ENCODE measurements at places on chromosomes 2 and 18. TPM values are rescaled to one million over a fixed set of nuclear protein-coding genes. Genes with fewer than 3 reads are reported as not detected.

The RFX8 gene
- total RNA-seq = not detected

The SLC30A3 gene
- total RNA-seq = not detected

The DOK6 gene
- total RNA-seq = 2.3 TPM

The IFIH1 gene
- total RNA-seq = 16.1 TPM

The OR6B2 gene
- not detected for total RNA-seq

The HOXD13 gene
- total RNA-seq = not detected

The PTPRN gene
- total RNA-seq = 0.52 TPM

The TIA1 gene
- 154 TPM for total RNA-seq

The TNS1 gene
- total RNA-seq = 36.1 TPM

The CIB4 gene
- total RNA-seq = not detected

The TYW5 gene
- total RNA-seq = 8.7 TPM

The LRP2 gene
- 0.20 TPM for total RNA-seq

The RNASEH1 gene
- total RNA-seq = 27.1 TPM

The CEP192 gene
- total RNA-seq = 35.1 TPM

The REG1B gene
- total RNA-seq = not detected

The CNOT9 gene
- 29.4 TPM for total RNA-seq

The RGPD3 gene
- 1.0 TPM for total RNA-seq

The RPRM gene
- 0.30 TPM for total RNA-seq

The TTR gene
- not detected for total RNA-seq

The GPR45 gene
- not detected for total RNA-seq

The DSG1 gene
- not detected for total RNA-seq

The RAB6D gene
- total RNA-seq = 0.10 TPM

The TLX2 gene
- total RNA-seq = not detected

The KCMF1 gene
- 95.9 TPM for total RNA-seq

The SH3RF3 gene
- total RNA-seq = under 0.01 TPM

The RNU2-63P gene
- not detected for total RNA-seq

The DSG4 gene
- not detected for total RNA-seq

The LAMA1 gene
- total RNA-seq = 4.3 TPM

The SUCLG1 gene
- 70.1 TPM for total RNA-seq

The SPATA3 gene
- not detected for total RNA-seq

The HNMT gene
- 47.9 TPM for total RNA-seq

The PRKAG3 gene
- not detected for total RNA-seq

The UNC80 gene
- total RNA-seq = not detected

The CPLX4 gene
- total RNA-seq = not detected

The AP1S3 gene
- 48.0 TPM for total RNA-seq
